ENCODE measurements at places on chromosomes 2 and 18.
A peak's percentile ranks its signal among the peaks of the same experiment; 100 is the strongest.

- no peak for DNase-seq
Observed at GRCh38 chr2:229947544-229947943, 25.2 kb downstream of the FBXO36 start.

GRCh38 chr2:68839260-68839833, 31.9 kb downstream of the BMP10 start:
- no peak for DNase-seq

DNA sequence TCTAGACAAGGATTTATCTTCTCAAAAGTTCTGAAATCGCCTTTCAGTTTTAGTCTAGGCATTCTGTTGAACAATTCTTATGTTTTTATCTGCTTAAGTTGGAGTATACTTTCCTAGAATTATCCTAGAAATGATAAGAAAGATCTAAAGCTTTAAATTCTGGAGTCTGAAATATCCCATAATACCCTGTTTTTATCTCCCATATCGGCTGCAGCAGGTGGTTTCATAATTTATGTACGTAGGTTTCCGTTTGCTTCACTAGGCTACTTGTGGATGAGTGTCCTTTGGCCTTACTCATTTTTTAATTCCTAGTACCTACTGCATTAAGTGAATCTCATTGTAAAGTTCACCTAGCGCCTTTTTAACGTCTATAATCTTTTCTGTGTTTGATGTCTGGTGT, 58.5 kb upstream of the MGAT5 start:
- no peak for DNase-seq

- no peak for DNase-seq
Observed at GRCh38 chr2:160042054-160042453, 20.4 kb downstream of the PLA2R1 start.

DNA sequence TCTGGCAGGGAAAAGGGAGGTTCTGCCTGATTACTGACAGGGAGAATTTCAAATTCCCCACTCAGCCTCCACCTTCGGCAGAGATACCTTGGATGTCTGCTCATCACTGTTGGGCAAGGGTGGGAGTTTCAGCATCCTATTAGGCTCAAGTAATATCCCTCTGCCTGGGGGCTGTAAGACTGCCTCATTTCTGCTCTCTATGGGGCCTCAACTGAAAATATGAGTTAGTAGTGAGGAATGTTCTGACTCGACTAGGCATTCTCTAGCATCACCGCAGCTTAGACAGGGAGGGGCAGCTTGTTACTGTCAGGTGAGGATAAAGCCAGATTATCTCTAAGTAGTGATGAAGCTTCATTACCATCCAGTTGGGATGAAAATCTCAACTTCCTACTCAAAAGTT, 87.7 kb upstream of the LRP1B start:
- peak; percentile 99 for DNase-seq

DNA sequence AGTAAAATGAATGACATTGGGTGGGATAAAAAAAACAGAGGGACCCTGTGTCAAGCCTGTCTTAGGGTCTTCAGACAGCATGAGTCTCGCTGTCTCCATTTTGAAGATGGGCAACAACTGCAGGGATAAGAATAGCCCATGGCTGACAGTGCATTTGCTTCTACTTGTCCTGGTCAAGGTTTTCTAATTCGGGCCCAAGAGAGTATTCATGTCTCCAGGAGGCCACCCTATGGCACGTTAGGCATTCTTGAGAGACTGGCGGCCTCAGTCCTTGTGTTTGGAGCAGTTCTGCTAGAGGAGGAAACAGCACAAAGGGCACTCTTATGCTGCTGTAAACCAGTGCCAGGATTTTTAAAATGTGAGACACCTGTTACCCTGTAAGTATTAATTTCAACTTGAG, 9.5 kb upstream of the MYL1 start:
- DNase-seq: no peak

DNA sequence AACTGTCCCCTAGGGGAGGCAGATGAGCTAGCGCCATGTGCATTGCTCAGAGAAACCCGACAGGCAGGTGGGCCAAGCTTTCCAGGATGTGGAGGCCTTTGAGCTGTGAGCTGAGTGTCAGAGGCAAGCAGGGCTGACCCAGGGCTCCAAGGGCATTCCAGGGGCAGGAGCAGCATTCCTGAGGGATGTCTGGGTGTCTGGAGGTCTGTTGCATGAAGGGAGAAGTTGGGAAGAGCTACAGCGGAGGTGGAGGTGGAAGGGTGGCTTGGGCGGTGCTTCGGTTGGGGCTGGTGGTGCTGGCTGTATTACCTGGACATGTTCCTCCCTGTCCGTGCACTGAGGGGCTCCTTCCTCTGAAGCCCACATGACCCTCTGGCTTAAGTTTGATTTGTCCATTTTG, 102.8 kb downstream of the RNF144A start:
- no peak for DNase-seq

DNA sequence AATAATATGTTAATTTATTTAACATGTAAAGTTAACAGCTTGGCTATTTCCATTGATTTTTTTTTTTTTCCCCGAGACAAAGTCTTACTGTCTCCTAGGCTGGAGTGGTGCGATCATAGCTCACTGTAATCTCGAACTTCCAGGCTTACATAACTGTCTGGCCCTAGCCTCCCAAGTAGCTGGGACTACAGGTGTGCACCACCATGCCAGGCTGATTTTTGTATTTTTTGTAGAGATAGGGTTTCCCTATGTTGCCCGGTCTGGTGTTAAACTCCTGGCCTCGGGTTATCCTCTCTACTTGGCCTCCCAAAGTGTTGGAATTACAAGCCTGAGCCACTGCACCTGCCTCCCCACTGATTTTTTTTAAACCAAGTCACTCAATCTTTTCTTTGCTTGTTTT, 32.5 kb upstream of the KLHL14 start:
- DNase-seq: no peak

DNA sequence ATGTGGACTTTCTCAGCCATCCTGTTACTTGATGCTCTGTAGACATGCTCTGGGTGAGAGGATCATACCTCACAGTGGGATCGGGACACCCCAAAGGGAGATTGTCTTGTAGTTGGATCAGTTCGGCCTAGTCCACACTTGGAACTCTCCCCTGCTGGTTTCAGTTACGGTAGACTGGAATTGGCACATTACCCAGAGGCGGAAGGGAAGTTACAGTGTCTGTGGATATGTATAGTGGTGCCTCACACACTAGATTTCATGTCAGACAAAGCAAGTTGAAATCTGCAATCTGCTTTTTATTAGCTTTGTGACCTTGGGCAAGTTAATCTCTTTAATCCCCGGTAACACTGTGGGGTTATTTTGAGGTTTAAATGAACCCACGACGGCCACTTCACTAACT, 16.2 kb upstream of the CTAGE1 start:
- DNase-seq: no peak

- DNase-seq: no peak
Observed at GRCh38 chr2:85307527-85307897, 20.3 kb downstream of the TGOLN2 start.

GRCh38 chr2:10554961-10555809, 107.1 kb upstream of the ODC1 start:
- no peak for DNase-seq

GRCh38 chr18:3256693-3257626, 5.0 kb upstream of the MYL12B start:
- DNase-seq: no peak

- DNase-seq: peak; percentile 52
Observed at GRCh38 chr18:52130624-52131301, 209.2 kb upstream of the DCC start.

- DNase-seq: no peak
Observed at GRCh38 chr2:137316075-137316474, 550.7 kb downstream of the THSD7B start.

- no peak for DNase-seq
Observed at GRCh38 chr2:210268281-210268680, 43.0 kb upstream of the ACADL start.

DNA sequence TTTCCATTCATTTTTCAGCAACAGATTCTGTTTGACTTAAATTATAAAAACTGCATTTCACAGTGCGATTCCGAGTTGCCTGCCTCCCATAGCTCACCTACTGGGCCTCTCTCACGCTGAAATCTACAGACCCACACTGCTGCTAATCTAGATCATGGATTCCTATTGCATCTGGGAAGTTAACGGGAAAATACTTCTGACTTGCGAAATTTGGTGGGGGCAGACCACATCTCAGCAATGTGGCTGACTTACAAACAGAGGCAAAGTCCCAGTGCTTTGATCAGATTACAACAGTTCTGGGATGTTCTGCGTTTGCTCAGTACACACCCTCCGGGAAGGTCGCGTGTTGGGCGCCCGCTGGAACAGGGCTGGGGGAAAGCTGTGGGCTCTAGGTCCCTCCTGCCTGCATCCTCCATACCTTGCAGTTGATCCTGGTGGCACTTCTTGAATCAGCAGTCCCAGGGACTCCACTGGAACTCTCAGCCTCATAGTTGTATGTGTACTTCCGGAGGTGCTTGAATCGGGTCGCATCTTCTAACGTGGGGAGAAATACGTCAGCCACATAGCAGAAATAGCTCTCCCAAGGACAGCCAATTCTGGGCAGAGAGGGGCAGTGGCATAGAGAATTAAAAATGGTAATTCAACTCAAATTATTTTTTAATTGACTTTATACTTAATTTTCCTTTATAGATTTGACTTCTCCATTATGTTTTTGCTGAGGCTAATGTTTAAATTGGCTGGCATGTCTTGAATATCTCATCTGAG, 1.7 kb downstream of the APOB start:
- DNase-seq: no peak

DNA sequence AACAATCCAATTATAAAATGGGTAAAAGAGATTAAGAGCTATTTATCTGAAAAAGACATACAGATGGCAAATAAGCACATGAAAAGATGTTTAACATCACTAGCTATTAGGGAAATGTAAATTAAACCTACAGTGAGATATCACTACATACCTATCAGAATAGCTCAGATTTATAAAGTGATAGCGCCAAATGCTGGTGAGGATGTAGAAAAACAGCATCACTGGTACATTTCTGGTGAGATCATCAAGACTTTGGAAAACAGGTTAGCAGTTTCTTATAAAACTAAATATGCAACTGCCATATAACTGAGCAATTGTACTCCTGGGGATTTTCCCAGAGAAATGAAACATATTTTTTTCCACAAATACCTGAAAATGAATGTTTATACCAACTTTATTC, 100.4 kb downstream of the ACOXL start:
- no peak for DNase-seq
